ENCODE measurements at places on chromosomes 4 and X. TPM values are rescaled to one million over a fixed set of nuclear protein-coding genes. Genes with fewer than 3 reads are reported as not detected.

Gene GAGE1
- not detected for total RNA-seq

Gene UCP1
- total RNA-seq, result not detected

Gene ARX
- total RNA-seq, result not detected

Gene MAOB
- total RNA-seq, result not detected

Gene MAP3K15
- not detected for total RNA-seq

Gene ZNF595
- 12.0 TPM for total RNA-seq

Gene SMIM31
- not detected for total RNA-seq

Gene SPON2
- 13.6 TPM for total RNA-seq

Gene ARHGAP24
- not detected for total RNA-seq

All from natural killer cell treated with Interleukin-12 subunit alpha and Interleukin-12 subunit beta and Interleukin-15 and Interleukin-18, amount 100 ng/mL, for 72 hours (primary cell).